H4 (cell line): ENCODE measurements at places on chromosomes 7 and 10. TPM values are rescaled to one million over a fixed set of nuclear protein-coding genes. Genes with fewer than 3 reads are reported as not detected.

- DNase-seq, result no peak
Measured at GRCh38 chr7:47693216-47693615, 111.3 kb upstream of the TNS3 start.

- no peak for DNase-seq
Measured at GRCh38 chr7:140239653-140239935, 62.8 kb upstream of the KDM7A start.

DNA sequence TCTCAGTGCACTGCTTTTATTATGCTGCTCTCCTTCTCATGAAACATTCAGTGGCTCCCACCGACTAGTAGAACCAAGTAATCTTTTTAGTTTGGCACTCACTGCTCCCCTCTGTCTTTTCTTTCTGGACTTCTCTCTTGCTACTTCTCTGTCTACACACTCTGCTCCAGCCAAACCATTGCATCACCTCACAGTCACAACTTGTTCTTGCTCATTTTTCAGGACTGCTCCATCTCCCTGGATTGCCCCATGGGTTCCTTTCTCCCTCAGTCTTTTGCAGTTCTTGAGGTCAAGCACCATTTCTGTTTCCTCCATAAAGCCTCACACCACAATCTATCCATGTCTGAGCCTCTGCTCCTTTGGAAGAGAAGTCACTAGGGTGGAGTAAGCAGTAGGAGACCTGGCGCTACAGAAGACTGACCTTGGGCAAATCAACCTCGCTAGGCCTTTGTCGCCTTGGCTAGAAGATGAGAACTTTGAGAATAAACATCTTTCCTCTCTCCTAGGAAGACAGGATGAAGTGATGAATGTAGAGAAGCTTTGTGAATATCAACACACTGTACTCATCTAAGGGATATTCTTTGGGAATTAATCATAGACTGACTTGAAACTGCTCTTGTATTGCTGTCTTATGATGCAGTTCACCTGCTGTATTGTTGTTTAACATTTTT is 186.2 kb downstream of the LRMDA start:
- no peak for DNase-seq

DNA sequence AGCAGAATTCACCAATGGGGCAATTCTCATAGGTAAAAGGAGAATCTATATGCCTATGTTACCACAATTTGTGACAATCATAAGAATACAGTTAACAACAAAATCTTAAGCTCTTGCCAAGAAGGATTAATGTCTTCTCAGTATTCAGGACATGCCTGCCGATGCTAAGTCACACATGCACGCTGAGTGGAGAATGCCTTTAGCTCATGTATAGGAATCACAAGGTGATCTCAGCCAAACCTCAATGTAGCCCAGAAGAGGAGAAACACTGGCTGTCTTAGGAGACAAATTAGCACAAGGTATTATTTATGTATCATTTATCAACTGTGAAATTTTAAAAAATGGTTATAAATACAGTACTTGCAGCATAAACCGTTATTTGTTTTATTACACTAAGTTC is 2.7 kb downstream of the HTR7 start:
- DNase-seq, result no peak

GRCh38 chr7:18414885-18415284 is 80.7 kb upstream of the HDAC9 start:
- DNase-seq, result no peak

GRCh38 chr7:149871576-149871975 is 2.2 kb upstream of the ATP6V0E2 start:
- DNase-seq, result no peak

- DNase-seq, result no peak
Measured at GRCh38 chr10:30788307-30788706, 158.8 kb upstream of the LYZL2 start.

SPDYE5 gene
- not detected in 2 replicates for total RNA-seq

PKD2L1 gene
- not detected in 2 replicates for total RNA-seq

WASHC2C gene
- total RNA-seq, result 11.4 and 13.1 TPM in 2 replicates

VGF gene
- 3.6 and 7.1 TPM in 2 replicates for total RNA-seq

ADARB2 gene
- total RNA-seq, result 0.21 TPM in 1 of 2 replicates, not detected in the other

DNA sequence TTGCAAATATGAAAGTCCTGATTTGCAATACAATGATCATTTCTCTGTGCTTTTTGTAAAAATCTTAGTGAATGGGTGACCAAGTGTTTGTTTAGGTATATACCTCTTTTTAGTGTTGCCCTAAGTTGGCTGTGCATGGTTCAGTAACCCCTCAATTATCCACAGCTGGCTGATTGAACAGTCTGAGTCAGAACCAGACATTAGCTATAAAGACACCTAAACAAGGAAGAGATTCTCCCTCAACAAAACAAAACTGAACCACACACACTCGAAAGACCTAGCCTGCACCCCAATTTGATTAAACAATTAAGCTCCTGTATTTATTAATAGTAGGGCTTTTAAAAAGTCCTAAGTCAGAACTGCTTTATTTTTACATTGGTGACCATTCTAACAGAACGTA is 2.8 kb downstream of the RSBN1L start:
- DNase-seq, result no peak

DNA sequence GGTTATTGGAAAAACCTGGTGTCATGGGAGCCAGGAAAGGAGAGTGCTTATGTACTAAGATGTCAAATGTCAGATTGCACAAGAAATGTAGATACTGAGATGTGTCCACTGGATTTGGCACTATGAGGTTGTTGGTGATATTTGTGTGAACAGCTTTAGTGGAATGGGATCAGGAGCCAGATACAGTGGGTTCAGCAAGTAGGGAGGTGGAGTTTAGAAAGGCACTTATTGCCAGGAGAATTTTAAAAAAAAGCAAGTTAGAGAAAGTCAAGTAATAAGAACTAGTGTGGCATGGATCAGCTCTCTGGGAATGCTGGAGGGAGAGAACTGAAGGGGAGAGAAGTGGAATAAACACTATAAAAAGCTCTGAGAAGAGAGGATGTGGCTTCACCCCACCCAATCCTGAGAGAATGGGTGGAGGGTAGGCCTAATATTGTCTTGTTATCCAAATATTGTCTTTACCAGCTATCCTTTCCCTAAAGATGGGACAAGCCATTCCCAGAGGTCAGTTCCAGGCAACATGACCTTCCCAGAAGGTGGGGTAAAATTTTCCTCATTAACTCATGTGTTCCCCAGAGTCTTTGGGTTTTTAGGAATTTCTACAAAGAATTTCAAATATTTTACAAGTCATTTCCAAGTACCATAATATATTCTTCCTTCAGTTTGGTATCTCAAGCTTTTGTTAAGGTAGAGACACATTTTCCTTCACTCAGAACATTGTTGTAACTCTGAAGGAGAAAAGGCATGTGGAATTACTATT is 42.3 kb downstream of the ENTPD1 start:
- DNase-seq, result no peak

DNAJC12 gene
- total RNA-seq, result 18.2 and 20.0 TPM in 2 replicates

GRCh38 chr10:122466951-122467381 is 5.6 kb downstream of the HTRA1 start:
- no peak for DNase-seq

LRGUK gene
- total RNA-seq, result 0.04 TPM in 1 of 2 replicates, not detected in the other

LRRC18 gene
- total RNA-seq, result 0.06 TPM in 1 of 2 replicates, not detected in the other
